Non-pigmented ciliary epithelial cell (primary cell): ENCODE measurements at places on chromosomes 2 and 18.

DNA sequence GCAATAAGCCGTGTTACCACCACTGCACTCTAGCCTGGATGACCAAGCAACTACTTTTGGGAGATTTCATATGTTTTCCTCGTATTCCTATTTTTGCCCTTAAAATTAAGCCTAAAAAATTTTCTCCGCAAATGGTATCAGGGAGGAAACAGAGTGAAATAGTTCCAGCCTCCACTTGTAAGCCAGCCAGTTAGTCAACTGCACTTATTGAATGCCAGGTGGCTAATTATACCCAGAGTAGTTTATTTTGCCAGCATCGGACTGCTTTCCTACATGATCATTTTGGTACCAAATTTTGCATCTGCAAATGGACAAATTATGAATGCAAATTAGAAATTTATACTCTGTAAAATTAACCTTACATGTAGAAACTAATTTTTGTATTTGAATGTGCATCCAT, 90.2 kb upstream of the ARHGAP28 start:
- no peak for DNase-seq

DNA sequence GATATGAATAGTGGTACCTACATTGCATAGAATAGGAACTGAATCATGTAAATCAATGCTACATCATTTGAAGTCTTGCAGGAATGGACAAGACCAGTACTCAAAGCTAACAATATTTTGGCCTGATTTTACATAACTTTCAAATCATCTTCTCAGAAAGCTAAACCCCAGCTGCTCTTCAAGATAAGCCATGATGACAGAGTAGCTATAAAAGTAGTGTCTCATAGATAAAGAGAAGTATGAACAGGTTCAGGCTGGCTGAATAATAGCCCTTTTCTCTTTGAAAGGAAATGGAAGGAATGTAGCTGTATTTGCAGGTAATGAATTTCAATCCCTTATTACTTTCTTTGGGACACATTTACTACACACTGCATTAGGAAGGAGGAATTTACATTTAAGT, 28.2 kb downstream of the TSPYL6 start:
- DNase-seq: no peak

- no peak for DNase-seq
These were observed 22.5 kb downstream of the CAVIN2 start for GRCh38 chr2:191824398-191824797.

- no peak for DNase-seq
These were observed 313.2 kb downstream of the SATB2 start for GRCh38 chr2:199144546-199144945.

- peak; percentile 67 for DNase-seq
These were observed 6.6 kb downstream of the DSG3 start for GRCh38 chr18:31454066-31454708.

DNA sequence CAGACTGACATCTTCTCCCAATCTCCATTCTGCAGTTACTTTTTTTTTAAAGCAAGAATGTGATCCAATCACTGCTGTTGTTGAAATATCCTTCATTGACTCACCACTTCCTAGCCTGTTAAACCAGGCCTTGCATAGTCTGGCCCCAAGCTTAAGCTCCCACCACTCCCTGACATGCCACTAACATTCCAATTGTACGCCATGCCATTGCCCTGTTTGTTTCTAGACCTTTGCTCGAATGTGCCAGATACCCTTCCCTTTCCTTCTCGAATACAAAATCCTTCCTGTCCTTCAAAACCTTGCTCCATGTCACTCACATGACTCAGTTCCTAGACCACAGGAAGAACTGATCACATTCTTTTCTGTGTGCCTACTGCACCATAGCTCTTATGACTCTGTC, 224.2 kb downstream of the CYRIA start:
- no peak for DNase-seq

- no peak for DNase-seq
These were observed 28.1 kb downstream of the SLC1A4 start for GRCh38 chr2:65017335-65017734.

DNA sequence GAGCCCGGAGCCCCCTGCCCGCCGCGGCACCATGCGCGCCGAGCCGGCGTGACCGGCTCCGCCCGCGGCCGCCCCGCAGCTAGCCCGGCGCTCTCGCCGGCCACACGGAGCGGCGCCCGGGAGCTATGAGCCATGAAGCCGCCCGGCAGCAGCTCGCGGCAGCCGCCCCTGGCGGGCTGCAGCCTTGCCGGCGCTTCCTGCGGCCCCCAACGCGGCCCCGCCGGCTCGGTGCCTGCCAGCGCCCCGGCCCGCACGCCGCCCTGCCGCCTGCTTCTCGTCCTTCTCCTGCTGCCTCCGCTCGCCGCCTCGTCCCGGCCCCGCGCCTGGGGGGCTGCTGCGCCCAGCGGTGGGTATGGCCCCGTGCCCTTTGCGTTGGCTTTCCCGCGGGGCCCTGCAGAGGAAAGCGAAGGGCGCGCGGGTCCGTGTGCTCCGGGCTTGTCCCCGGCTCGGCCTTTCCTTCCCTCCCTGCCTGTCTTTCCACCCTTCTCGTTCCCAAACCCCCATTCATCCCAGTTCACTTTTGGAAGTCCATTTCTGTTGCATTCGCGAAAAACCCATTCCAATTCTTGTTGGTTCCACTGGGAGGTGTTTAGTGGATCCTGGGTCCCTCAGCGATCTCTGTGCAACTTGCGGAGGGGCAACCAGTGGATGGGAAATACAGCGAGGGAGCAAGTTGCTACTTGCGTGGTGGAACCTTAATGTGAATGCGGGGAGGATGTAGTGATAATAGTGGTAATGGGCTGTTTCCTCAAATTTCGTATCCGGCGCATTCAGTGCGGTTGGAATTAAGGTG, 599 bp downstream of the ADAM23 start:
- DNase-seq: no peak
